ENCODE measurements at places on chromosomes 11 and 22.

GRCh38 chr11:37313266-37313665, 715.2 kb upstream of the RAG2 start:
- DNase-seq: no peak

GRCh38 chr11:116330439-116331185, 442.2 kb downstream of the BUD13 start:
- no peak for DNase-seq

- DNase-seq: no peak
Observed at GRCh38 chr11:1855886-1856265, 3.0 kb downstream of the LSP1 start.

GRCh38 chr11:92224407-92225124, at the start of gene FAT3:
Gene FAT3, plus strand, starts transcription at chr11:92224818. Its CDS starts 127,295 bp downstream, at chr11:92352113.
- DNase-seq: no peak

DNA sequence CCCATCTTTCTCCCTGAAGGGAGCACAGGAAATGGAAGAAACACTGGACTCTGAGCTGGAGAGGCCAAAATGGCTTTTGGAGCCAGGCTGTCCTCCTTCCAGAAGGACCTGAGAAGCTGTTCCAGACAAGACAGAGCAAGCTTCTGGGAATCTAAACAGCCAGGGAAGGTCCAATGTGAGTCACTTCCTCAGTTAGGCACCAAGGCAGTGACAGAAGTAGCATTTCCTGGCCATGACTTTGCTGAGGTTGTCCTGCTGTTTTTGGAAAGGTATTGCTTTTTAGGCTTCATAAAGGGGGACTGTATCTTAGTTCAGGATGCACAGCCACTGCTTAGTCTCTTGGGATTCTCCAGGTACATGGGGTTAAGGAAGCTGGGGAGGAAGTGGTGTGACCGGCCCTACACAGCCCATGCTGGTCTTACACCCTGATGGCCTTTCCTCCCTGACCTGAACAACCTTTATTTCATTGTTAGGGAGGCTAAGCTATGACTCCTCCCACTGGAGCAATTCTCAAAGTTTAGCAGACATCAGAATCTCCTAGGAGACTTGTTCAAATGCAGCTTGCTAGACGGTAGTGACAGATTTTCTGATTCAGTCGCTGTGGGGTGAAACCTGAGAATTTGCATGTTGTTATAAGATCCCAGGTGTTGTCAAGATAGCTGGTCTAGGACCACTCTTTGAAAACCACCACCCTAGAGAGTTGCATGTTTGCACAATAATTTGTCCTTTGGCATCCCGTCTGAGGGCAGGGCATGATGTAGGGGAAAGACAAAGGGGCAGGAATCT, 6.8 kb upstream of the INSC start:
- no peak for DNase-seq

DNA sequence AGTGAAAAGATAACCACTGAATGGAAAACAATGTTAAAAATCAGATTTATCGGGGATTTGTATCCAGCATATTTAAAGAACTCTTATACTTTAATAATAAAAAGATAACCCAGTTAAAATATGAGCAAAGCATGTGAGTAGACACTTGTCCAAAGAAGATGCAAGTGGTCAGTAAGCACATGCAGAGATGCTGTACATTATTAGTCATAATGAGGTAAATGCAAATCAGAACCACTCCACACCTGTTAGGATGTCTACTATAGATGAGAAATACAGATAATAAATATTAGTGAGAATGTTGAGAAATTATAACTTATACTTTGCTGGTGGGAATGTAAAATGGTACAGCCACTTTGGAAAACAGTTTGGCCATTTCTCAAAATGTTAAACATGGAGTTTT, 28.0 kb downstream of the QSER1 start:
- no peak for DNase-seq

- no peak for DNase-seq
Observed at GRCh38 chr22:31968022-31968421, 23.7 kb downstream of the YWHAH start.

- no peak for DNase-seq
Observed at GRCh38 chr11:24070435-24070834, 426.4 kb upstream of the LUZP2 start.

GRCh38 chr11:9660886-9661285, 3.0 kb upstream of the SWAP70 start:
- no peak for DNase-seq

DNA sequence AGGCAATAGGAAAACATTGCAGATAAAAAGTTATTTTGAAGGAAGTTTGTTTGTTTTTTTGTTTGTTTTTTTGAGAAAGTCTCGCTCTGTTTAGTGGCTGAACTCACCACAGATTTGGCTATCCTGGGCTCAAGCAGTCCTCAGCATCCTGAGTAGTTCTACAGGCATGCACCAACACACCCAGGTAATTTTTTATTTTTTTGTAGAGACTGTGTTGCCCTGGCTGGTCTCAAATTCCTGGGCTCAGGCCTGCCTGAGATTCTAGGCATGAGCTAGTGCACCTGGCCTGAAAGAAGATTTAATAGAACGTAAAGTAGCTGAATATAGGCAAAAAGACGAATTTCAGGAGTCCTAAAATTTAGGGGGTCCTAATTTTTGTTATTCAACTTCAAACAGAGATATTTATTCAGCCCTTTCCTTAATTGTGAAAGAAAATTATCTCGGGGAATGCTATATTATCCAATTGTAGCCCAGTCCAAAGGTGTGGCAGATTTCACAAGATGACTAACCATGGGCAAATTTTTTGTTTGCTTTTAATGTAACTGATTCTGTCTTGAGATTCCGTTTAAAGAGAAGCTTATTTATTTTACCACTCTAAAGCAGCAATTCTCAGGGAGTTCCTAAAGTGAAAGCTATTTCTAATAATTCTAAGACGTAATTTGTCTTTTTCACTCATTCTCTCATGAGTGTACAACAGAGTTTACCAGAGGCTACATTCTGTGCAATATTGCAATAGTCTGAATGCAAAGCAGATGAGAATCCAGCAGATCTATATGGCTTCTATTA, 940 bp downstream of the IL18 start:
- no peak for DNase-seq
